Stimulated activated CD4-positive, alpha-beta T cell treated with anti-CD3 and anti-CD28 coated beads, Interleukin-4, amount 100 ng/mL, for 24 hours (primary cell): ENCODE measurements at places on chromosomes 2 and 18.

- no peak for DNase-seq
These were observed 20.2 kb upstream of the C1QL2 start for GRCh38 chr2:119178776-119179175.

DNA sequence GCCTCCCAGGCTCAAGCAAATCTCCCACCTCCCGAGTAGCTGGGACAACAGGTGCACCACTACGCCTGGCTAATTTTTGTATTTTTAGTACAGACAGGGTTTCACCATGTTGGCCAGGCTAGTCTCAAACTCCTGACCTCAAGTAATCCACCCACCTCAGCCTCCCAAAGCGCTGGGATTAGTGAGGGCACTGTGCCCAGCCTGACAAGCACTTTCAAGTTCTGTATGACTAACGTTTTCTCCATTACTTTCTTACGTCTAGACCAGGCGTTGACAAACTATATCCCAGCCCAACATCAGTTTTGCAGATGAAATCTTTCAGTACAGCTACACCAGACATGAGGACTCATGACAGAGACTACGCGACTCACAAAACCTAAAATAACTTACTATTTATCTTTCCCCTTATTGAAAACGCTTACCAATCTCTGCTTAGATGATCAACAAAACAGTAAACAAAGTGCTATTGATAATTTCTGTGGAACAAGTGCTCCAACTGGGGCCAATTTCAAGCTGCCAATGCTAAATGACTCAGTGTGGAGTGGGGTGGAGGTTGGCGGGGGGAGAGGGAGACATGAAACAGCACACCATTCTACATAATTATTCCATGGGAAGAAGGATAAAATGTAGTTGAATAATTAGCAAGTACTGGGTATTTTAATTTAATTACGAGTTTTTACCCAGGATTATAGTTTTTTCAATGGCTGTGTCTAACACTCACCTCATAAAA lies 59.1 kb downstream of the SAP130 start:
- no peak for DNase-seq

- no peak for DNase-seq
These were observed 77.7 kb downstream of the THADA start for GRCh38 chr2:43518181-43518580.

DNA sequence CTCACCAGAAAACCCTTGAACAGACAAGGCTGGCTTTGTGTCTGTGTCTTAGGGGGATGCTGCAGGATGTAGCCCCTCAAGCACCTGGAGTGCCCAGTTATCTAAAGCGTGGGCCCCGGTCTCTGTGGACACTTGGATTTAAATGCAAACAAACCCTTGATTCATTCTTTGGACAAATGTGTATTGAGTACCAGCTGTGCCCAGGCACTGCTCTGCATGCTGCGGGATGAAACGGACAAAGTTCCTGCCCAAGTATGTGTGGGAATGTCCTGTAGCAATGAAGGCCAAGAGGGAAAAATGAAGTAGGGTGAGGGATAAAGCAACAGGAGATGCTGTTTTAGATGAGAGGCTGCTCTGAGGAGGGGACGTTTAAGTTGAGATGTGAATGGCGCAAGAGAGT lies 53.9 kb downstream of the BOLA3 start:
- DNase-seq, result no peak

DNA sequence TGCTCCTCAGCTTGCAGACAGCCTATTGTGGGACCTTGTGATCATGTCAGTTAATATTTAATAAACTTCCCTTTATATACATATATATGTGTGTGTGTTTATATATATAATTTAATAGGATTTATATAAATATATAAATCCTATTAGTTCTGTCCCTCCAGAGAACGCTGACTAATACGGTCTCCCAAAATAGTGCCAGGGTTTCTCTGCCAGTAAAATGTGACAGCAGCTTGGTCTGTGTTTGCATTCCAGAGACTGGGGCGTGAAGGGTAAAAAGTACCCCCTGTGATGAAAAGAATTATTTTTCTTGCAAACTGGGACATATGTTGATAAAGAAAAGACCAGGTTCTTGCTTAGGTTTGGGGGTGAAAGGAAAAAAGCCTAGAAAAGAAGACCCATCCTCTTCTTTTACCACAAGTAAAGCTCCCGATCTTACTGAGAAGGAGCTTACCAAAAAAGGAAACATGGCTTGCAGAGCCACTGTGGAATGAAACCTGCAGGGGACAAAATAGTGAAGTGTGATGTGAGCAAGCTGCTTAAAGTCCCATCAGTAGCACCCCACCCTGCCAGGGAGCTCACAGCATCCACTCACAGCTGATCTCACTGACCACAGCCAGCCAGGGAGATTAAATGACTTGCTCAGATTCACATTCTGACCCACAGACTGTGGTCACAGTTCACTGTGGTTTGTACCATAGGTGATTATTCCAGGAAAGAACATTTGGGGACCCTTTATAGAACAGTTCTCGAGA lies 110.9 kb upstream of the RMP24 start:
- no peak for DNase-seq

DNA sequence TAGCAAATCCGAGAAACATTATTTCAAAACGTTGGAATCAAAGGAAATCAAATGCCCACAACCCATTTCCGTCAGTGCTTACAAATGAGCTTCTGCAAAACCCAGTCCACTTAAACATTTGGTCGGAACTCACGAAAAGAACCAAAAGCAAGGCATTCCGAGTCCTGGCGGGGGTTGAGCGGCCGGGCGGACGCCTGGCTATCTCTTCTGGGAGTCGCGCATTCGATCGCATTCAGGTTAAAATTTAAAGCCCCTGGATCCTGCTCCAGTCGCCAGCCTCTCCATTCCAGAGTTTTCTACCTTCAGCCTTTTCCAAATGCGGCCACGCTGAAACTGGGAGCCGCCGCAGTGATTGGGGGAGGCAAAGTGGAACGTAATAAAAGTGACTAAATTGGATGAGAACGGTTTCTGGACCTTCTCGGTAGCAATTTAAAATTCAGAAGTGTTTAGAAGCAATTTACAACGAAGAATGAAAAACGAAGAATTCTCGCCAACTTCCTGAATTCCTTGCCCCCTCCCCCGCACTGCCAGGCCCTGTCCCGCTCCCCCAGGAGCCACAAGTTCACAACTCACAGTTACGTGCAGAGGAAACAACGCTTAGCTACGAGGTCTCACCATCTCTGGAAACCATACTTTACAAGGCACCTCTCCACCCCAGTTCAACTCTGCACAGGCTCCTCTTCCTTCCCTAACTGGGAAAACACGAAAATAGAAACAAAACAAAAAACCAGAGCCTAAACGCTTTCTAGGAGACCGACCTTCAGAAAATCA lies 1.7 kb upstream of the GATA6 start:
- no peak for DNase-seq

GRCh38 chr2:161796192-161796591 lies 172.0 kb downstream of the SLC4A10 start:
- no peak for DNase-seq

GRCh38 chr18:67363694-67364093 lies 152.8 kb downstream of the DSEL start:
- no peak for DNase-seq

GRCh38 chr2:184004948-184005672 lies 593.2 kb upstream of the ZNF804A start:
- no peak for DNase-seq
